ENCODE measurements at places on chromosomes 3 and 15.
A peak's percentile ranks its signal among the peaks of the same experiment; 100 is the strongest.

DNA sequence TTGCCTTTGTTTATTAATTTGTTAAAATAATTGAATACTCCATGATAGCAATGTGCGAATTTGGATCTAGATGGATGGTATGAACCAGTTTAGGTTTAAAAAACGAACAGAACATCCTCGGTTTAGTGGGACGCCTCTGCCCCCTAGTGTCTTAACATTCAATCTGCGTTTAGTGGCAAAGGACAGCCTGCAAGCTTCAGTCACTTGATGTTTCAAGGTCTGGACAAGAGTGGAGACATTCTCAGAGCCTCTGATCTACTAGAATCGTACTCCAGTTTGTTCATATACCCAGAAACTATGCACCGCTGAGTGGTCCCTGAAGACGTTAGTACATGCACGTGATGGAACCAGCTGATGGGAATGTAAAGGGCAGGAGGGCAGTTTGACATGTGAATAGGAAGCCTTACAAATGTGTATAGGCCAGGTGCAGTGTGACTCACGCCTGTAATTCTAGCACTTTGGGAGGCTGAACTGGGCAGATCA is 17.8 kb upstream of the ATP13A4 start:
- no peak overlapping the region for H3K27ac ChIP-seq
- H3K27me3 ChIP-seq: peaks cover 6% of the 10 kb centered on the region
- H3K36me3 ChIP-seq: no peaks in the 10 kb centered on the region
- no peak overlapping the region for H3K4me3 ChIP-seq

DNA sequence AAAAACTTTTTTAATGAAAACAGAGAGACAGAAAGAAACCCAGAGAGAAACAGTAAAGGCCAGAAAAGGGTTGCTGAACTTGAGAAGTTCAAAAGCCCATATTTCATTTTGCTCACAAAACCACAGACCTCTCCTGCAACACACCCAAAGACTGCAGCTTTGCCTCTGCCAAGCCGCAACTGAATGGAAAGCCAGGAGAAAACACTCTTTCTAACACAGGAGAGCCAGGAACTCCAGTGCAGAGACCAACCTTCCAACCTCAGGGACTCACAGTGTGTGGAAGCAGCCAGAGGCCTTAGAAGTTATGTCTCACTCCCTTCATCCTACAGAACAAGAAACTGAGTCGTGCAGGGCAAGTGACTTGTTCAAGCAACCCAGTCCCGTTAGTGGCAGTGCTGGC is 163.1 kb upstream of the HES1 start:
- H3K36me3 ChIP-seq: no peaks in the 10 kb centered on the region
- H3K27me3 ChIP-seq: peaks cover 54% of the 10 kb centered on the region
- H3K4me3 ChIP-seq: no peak overlapping the region
- no peak for DNase-seq
- no peak overlapping the region for H3K27ac ChIP-seq

DNA sequence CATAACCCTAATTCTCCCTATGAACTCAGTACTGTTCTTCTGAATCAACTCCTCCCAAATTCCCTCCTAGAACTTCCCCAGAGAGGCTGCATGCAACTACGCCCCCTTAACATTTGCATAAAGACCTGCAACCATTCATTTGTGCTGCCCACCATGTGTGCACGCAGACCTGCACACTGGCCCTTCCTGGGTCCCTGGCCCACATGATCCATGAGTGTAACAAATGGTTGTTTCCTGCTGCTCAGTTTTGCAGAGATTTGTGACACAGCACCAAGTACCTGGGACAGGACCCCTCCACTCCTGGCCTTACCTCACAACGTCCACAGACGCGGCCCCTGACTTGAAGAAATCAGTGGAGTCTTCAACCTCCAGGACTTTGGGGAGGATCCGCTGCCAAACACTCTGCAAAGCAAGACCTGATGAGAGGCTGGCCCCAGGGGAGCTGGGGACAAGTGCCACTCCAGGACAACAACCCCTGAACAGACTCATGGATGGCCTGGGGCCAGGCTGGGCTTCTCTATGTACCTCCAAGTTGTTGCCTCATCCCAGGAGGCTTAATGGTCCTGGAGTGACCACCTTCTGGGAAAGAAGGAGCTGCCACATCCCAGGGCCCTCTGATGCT is 33.8 kb downstream of the ALDH1L1 start:
- no peak for DNase-seq
- H3K27me3 ChIP-seq: peaks cover 6% of the 10 kb centered on the region
- no peak overlapping the region for H3K27ac ChIP-seq
- H3K4me3 ChIP-seq: no peak overlapping the region

DNA sequence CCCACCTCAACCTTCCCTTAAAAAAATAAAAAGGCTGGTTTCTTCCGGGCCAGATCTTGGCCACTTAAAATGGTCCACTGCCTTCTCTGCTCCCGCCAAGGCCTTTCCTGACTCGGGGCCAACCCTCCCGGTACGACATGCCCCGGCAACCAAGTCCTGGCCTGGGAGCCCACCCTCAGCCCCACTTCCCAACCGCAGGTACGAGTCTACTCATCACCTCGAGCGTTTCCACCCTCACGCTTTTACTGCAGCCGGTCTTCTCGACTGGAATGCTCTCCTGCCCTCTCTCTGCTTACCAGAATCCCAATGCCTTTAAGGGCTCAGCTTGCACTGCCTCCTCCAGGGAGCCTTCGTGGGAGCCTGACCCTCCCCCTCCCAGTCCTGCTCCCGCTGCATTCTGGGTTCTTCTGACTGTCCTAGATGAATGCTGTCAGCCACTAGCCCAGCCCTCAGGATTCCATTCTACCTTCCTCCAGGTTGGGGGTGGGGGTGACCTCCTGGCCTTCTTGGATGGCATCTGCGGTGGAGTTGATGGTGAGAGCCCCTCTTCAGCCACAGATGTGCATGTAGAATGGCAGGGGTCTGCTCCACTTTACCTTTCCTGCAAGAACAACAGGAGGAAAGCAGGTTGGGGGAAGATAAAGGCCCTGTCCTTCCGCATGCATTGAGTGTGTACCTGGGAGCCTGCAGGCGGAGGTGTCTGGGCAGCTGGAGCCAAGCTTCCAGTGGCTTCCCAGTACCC is 1.1 kb upstream of the CSRNP1 start:
- H3K27me3 ChIP-seq: peaks cover 10% of the 10 kb centered on the region
- no peak for DNase-seq
- H3K4me1 ChIP-seq: peaks cover 44% of the 10 kb centered on the region
- peaks cover 20% of the 10 kb centered on the region for H3K36me3 ChIP-seq
- peak overlapping the region; percentile 90 for H3K27ac ChIP-seq
- H3K4me3 ChIP-seq: peak overlapping the region; percentile 82

- DNase-seq: no peak
- H3K4me3 ChIP-seq: no peak overlapping the region
- no peak overlapping the region for H3K27ac ChIP-seq
- no peaks in the 10 kb centered on the region for H3K27me3 ChIP-seq
- no peaks in the 10 kb centered on the region for H3K36me3 ChIP-seq
Observed at GRCh38 chr3:143410259-143410658, 290.7 kb downstream of the CHST2 start.

- no peaks in the 10 kb centered on the region for H3K4me1 ChIP-seq
- H3K27me3 ChIP-seq: peaks cover 11% of the 10 kb centered on the region
- H3K27ac ChIP-seq: no peak overlapping the region
- DNase-seq: no peak
- no peak overlapping the region for H3K4me3 ChIP-seq
Observed at GRCh38 chr15:94026458-94027304, 204.7 kb upstream of the MCTP2 start.

- no peak for DNase-seq
- H3K36me3 ChIP-seq: no peaks in the 10 kb centered on the region
- peaks cover 8% of the 10 kb centered on the region for H3K27me3 ChIP-seq
- no peak overlapping the region for H3K4me3 ChIP-seq
Observed at GRCh38 chr15:68653801-68654200, 75.0 kb downstream of the CORO2B start.

GRCh38 chr3:146024260-146024659 is 136.7 kb downstream of the PLOD2 start:
- no peaks in the 10 kb centered on the region for H3K36me3 ChIP-seq
- no peak overlapping the region for H3K27ac ChIP-seq
- no peak overlapping the region for H3K4me3 ChIP-seq
- no peaks in the 10 kb centered on the region for H3K4me1 ChIP-seq
- no peak for DNase-seq

DNA sequence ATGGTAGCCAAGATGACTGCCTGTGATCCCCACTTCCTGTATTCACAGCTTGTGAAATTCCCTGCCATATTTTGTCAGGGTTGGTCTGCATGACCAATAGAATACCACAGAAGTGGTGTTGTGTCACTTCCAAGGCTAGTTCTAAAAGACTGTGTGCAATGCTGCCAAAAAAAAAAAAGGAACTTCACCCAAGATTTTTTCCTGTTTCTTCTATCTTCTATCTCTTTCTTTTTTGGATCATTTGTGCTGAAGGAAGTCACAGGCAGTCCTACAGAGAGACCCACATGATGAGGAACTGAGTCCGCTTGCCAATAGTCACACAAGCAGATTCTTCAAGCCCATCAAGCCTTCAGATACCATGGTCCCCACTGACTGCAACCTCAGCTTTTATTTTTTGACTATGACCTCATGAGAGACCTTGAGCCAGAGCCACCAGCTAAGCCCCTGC is 18.1 kb upstream of the RAF1 start:
- no peaks in the 10 kb centered on the region for H3K27me3 ChIP-seq
- no peak for DNase-seq
- H3K36me3 ChIP-seq: no peaks in the 10 kb centered on the region
- H3K27ac ChIP-seq: no peak overlapping the region
- no peaks in the 10 kb centered on the region for H3K4me1 ChIP-seq
- no peak overlapping the region for H3K4me3 ChIP-seq

- H3K4me1 ChIP-seq: peaks cover 19% of the 10 kb centered on the region
- peaks cover 12% of the 10 kb centered on the region for H3K27me3 ChIP-seq
- H3K36me3 ChIP-seq: no peaks in the 10 kb centered on the region
- H3K4me3 ChIP-seq: no peak overlapping the region
- H3K27ac ChIP-seq: no peak overlapping the region
Observed at GRCh38 chr3:58207954-58208353, 2.8 kb downstream of the DNASE1L3 start.

DNA sequence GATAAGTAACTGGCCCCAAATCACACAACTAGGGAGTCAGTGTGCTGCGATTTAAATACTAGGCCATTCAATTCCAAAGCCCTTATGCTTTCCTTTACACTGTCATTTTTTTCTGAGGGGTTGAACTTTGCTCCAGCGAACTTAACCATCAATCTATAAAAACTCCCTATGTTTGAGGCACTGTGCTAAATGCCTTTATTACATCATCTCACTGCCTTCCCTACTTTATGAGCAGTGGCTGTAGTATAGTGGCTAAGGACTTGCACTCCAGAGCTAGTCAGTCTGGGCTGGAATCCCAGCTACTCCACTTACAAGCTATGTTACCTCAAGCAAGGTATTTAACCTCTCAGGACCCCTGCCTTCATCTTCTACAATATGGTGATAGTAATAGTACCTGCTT is 26.9 kb upstream of the WDR72 start:
- no peak overlapping the region for H3K4me3 ChIP-seq
- no peak for DNase-seq
- H3K27ac ChIP-seq: no peak overlapping the region
- H3K36me3 ChIP-seq: no peaks in the 10 kb centered on the region
- H3K4me1 ChIP-seq: no peaks in the 10 kb centered on the region
- H3K27me3 ChIP-seq: no peaks in the 10 kb centered on the region

Measured in activated T-helper 1 cell treated with anti-CD3 and anti-CD28 coated beads, Interleukin-12 subunit alpha, Interleukin-12 subunit beta, Interleukin-2, Interleukin-4 antibody, amounts not matched to agents 30 ng/mL and 10 ng/mL and 1 ng/mL, durations not matched to agents 14 hours and 24 hours and 36 hours (primary cell).